SJSA1 (cell line): ENCODE measurements at places on chromosomes 1 and 21. TPM values are rescaled to one million over a fixed set of nuclear protein-coding genes. Genes with fewer than 3 reads are reported as not detected.

- H3K4me1 ChIP-seq: peaks cover 3% of the 10 kb centered on the region; the same call in 1 of the 2 replicates
- peak; percentile 68 for DNase-seq
- H3K27me3 ChIP-seq: no peaks in the 10 kb centered on the region
- no peak overlapping the region for H3K4me3 ChIP-seq
- peaks cover 94% of the 10 kb centered on the region for H3K36me3 ChIP-seq
- H3K27ac ChIP-seq: no peak overlapping the region
Observed at GRCh38 chr1:156476501-156477298, 23.9 kb downstream of the MEF2D start.

DNA sequence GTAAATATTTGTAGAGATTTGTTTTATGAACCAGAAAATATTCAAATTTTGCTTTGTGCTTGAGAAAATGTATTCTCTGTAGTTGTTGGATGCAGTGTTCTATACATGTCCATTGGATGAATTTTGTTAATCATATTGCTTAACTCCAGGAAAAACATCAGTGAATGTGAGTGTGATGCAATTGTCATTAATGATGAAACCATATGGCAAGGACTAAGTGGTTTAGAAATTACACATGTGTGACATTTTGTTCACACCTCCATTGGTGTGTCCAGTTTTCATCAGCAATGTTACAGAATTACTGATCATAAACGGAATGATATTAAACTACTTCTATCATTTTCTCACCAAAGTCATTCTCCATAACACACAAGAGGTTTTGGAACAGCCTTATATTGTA lies 151.8 kb upstream of the ST6GALNAC5 start:
- no peaks in the 10 kb centered on the region for H3K27me3 ChIP-seq
- H3K4me3 ChIP-seq: no peak overlapping the region
- H3K36me3 ChIP-seq: no peaks in the 10 kb centered on the region
- H3K27ac ChIP-seq: no peak overlapping the region

The HSD11B1 gene
- total RNA-seq: 0.13 TPM in 1 of 2 replicates, not detected in the other

The TMEM79 gene
- 0.69 and 1.9 TPM in 2 replicates for total RNA-seq
